ENCODE measurements at places on chromosomes 6 and 20.

DNA sequence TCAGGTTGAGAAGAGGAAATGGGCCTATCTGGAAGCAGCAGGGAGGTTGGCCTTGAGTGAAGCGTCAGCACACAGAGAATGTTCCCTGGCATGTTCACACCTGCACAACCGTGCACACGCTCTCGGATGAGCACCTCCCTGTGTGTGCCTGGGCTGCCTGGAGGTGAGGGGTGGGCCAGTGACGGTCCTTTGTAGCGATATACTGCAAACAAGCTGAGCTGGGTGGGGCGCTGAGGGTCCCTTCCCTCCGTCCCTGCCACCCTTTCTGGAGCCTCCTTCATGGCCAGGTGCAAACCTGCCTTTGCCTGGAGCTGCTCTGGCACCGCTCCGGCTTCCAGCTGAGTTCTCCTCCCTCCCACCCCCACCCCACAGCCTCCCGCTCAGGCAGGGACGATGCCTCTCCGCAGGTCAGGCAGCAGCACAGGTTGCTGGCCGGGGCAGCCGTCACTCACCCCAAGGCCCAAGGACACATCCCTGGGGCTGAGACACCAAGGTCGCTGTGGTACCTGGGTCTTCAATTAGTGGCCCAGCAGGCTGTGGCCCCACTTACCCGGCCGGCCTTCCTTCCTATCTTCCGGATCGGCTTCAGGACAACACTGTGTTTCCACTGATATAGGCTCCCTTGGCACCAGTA lies 111.6 kb downstream of the ERMARD start:
- DNase-seq = no peak

GRCh38 chr20:1802385-1803060 lies 92.7 kb upstream of the SIRPA start:
- no peak for DNase-seq

DNA sequence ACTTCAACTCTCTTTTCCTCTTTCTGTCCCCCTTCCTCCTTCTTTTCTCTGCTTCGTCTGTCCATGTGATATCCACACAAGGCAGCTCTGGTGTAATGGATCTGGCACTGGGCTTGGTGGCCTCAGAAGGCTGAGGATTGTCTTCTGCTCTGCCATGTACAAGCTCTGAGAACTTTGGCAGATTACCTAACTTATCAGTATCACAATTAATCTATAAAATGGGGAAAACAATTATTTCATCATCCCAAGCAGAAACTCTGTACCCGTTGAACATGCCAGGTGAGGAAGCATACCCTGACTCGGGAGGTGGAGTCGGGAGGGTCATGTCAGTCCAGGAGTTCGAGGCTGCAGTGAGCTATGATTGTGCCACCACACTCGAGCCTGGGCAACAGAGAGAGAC lies 10.6 kb downstream of the RNF144B start:
- DNase-seq = no peak

- DNase-seq = no peak
These were observed 2.2 kb upstream of the BTN3A2 start for GRCh38 chr6:26362836-26363220.

DNA sequence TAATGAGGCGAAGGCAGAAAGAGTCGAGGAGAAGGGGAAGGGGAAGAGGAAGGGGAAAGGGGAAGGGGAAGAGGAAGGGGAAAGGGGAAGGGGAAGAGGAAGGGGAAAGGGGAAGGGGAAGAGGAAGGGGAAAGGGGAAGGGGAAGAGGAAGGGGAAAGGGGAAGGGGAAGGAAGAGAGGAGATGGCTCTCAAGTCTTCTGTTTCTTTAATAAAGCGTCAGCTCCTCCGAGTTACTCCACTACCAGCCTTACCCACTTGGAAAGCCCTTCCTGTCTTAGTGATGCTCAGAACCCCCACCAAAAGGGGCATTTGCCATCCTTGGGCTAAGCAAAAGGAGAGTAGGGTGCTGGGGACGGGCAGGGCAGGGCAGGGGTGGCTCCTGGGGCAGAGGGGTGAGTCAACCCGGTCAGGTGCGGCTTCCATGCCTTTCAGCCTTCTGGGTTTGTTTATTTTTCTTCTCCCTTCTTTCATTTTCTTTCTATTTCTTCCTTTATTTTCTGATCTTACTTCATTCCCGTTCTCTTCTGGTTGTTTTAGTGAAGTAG lies 476 bp upstream of the CLIC5 start:
- DNase-seq = no peak

DNA sequence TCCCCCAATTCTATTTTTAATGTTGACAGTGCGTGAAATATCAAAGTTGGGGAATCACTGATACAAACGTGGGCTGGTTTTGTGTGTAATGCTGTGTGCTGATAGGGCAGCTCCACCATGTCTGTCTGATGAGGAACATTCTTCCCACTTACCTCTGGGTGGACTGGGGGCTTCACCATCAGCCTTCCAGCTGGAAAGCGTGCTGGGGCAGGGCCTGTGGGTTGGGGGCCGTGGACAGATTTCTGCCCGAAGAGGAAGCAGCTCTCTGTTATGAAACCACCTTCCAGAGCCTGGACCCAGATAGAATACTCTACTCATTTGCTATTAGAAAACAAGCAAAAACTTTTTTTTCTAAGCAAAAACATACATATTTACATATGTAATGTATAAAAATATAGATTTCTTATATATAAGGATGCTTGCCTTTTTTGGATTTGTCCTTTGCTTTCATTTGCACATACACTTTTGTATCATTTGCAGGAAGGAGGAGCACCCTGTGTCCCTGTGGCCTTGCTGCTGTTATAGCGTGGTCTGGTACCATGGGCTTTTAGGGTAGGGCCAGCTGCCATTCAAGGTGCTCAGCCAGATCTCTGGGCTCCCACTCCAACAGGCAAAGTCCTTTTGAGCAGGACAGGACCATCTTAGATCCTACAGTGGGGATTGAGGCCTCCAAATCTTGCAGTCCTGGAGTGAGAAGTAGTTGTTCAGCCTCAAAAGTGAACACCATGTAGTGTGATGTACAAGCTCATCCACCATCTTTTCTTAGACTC lies 48.1 kb downstream of the DUSP22 start:
- no peak for DNase-seq

DNA sequence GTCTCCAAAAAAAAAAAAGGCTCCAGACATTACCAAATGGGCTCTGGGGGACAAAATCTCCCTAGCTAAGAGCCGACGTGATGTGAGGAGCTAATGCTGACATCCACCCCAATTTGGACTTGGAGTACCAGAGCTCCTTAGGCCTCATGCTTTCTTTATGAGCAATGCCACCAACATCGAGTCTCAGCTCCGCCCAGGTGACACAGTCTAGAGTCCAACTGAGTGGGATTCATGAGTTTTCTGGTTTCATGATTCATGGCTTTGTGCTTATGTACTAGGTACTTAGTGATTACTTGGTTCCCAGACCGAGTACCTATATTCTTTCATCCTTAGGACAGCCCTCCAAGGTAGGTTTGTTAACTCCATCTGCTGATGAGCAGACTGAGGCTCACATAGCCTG lies 4.4 kb downstream of the ANKRD60 start:
- no peak for DNase-seq

DNA sequence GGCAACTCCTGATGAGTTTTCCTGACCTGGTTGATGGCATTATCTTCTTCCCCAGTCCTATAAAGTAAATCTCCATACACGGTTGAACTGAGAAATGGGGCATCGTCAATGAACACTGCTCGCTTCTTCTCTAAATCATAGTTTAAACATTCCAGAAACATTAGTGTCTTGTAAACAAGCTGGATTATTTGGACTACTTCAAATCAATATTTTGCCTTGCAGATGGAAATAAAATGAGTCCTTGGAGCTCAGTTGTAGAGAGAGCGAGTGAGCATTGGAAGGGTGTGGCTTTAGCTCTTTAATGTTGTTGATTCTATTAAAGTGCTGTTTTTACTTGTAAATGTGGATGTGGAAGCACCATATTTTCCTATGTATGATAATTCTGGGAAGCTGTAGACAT lies 18.4 kb downstream of the C6orf89 start:
- DNase-seq = no peak

DNA sequence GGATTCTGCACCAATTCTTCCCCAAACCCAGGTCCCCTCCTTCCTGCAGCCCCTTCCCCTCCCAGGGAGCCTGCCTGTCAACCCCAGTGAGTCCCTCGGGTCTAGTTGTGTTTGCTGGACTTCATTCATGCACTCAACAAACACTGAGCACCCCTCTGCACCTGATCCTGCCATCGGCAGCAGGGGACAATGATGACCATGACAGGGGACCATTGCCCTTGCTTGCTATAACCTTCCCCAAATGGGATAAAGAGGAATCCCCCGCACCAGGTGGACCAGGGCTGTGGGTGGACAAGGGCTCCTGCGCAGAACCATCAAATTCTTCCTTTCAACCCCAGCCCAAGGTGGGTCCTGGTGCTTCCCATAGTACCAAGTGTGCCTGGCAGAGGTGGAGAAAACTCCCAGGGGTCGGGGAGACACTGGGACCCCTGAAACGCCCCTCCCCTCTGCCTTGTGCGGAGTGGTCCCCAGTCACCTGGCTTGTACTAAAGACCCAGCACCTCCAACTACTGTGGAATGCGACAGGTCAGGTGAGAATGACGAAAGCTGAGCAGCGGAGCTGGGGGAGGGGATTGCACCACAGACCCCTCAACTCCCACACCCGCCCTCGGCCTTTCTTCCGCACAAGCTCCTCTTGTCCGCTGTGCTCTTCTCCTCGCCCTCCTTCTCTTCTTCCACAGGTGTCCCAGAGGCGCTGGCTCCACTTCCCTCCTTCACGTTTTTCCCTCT lies 119.9 kb upstream of the ZNF217 start:
- DNase-seq = no peak

GRCh38 chr6:106574741-106575458 lies 54.4 kb downstream of the RTN4IP1 start:
- DNase-seq = no peak

- DNase-seq = no peak
These were observed 181.2 kb downstream of the FOXA2 start for GRCh38 chr20:22403022-22403631.

DNA sequence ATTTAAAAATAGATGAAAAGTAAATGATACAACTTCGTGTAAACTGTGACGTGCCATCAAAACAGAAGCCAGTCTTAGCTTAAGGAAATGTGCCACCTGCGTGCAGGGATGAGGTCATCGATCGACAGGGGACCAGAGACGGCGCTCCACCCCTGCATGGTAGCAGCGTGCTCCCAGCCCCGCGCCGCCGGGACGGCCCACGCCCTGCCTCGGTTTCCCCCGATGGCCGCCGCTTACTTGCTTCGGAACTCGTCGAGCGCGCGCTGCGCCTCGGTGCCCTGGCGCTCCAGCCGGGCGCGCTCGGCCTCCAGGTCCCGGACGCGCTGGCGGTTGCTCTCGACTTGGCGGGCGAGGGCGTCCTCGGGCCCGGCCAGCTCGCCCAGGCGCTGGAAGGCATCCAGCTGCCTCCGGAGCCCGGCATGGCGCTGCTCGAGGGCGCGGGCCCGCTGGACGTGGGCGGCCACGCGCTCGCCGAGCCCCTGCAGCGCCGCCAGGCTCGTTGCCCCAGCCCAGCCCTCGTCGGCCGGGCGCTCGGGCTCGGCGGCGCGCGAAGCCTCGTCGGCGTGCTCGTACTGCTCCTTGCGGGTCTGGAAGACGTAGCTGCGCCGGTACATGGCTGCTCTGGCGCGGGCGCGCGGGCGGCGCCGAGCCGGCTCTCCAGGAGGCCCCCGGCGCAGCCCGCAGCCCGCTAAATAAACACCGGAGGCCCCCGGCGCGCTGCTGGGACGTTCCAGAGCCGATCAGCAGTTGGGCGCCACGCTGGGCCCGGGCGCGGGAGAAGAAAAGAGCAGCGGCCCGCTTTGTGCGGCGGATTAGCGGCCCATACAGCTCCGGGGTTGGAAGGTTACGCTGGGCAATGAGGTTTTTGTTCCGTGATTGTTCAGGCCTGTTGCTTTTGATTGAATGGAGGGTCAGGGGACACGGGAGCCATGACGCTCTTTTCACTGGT lies at the start of gene BFSP1:
TSS of gene BFSP1 (minus strand) at position 664 of the 949 bp plus-strand sequence. CDS start at position 614, 50 bp downstream.
- DNase-seq = no peak

DNA sequence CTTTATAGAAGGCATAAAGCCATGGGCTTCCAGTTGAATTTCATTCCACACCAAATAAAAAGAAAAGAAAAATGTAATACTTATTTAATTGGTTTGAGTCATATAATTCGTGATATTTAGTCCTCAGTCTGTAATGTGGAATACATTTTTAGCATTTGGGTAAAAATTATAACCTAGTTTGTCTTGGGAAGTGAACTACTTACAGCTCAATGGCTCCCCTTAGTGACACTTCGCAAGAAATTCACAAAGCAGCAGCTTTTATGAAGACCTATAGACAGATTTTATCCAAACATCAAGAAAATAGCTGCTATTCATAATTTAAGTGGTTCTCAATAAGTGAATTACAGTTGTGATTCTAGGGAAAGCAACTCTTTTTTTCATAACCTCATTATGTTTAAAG lies 72.1 kb downstream of the RSPO3 start:
- DNase-seq = no peak

DNA sequence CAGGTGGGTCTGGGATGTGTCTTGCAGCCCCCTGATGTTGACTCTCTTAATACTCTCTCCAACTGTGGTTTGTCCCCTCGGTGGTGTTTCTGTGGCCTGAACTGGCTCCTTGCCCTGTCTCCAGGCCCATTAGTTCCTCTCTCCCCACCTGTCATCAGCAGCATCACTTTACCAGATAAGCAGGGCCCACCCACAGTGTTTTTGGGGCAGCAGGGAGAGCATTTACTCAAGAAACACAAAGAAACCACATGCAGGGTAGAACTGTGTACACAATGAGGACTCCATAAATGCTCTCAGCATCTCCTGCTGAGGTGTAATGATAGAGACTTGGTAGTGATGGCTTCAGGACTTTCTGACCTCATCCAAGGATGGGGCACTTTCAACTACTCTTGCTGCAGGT lies 20.2 kb upstream of the MRPS18A start:
- no peak for DNase-seq

DNA sequence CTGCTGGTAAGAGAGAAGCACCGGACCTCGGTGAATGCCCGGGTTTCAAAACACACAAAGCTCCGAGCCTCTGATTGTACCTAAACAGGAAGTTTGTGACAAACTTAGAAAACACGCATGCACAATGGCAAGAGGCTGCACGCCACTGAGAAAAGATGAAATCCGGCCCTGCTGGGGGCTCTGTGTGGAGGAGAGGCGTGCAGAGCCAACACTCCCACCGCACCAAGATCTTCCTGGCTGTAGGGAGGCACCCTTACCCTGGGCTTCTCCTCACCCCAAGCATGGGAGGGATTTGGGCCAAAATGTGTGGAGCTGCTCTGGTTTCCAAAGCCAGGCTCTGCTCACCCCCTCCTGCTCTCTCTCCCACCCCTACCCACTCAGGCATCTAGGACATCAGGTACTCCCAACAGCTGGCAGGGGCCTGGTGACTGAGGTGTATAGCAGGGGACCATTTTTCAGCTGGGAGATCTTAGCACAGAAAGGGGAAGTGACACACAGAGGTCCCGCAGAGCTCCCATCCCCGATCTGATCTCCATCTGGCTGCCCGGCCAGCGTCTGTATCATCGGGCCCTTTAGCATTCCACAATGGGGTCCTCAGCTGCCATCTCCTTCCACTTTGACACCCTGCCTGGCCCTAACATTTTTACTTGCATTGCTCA lies 84.2 kb downstream of the TRERF1 start:
- DNase-seq = no peak

GRCh38 chr6:123715006-123715863 lies 78.5 kb upstream of the TRDN start:
- DNase-seq = no peak

GRCh38 chr6:151695156-151695555 lies 112.3 kb upstream of the ESR1 start:
- peak; percentile 15 for DNase-seq
